ENCODE measurements at places on chromosomes 7 and 10.

GRCh38 chr10:62186999-62187675 is 81.5 kb downstream of the RTKN2 start:
- DNase-seq: no peak
- no peaks in the 10 kb centered on the region for H3K4me1 ChIP-seq
- no peak overlapping the region for H3K27ac ChIP-seq
- no peak overlapping the region for H3K4me3 ChIP-seq

DNA sequence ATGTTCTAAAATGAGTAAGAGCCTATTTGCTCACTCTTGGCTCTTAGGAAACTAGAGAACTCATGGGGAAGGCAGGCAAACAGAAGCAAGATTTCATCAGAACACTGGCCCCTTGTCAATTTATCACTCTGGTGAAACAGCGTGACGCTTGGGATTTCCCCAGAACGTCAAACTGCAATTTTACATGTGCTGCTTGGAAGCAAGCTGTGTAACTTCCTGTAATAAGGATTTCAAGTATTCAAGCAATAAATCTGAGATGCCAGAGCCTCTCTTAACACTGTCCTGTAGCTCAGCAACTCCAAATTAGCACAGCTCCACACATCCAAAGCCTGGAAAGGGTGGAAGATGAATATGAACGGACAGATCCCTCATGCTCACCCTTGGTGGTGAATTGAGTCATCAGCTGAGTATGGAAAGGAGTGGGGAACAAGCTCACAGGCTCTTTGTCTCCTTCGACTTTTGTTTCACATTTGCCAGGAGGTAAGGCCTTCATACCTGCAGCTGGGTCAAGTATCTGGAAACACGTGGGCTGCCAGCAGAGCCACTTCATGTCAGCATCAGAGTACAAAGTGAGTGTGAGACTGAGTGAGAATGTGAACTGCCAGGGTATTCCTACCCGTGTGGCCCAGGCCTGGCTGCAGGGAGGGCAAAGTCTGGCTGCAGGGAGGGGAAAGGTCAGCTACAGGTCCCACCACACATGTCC is 140.4 kb upstream of the NAMPT start:
- DNase-seq: no peak
- H3K36me3 ChIP-seq: no peaks in the 10 kb centered on the region
- no peak overlapping the region for H3K27ac ChIP-seq
- no peak overlapping the region for H3K4me3 ChIP-seq

DNA sequence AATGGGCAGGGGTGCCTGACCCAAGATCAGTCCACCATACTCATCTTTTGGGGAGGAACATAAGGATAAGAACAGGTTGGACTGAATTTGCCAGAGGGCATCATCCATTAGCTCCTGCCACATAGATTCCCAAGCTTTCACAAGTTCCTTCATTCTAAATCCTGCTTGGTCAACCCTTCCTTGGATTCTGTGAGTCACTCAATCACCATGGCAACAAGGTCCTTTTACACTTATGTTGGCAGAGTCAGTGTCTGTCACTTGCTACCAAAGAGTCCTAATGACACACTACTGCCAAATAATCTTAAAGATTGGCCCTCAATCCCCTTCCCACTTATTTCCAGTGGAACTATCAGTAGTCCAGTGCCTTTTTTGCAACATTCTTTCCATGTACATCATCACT is 5.0 kb upstream of the LGI1 start:
- H3K36me3 ChIP-seq: no peaks in the 10 kb centered on the region
- no peak overlapping the region for H3K4me3 ChIP-seq
- no peaks in the 10 kb centered on the region for H3K27me3 ChIP-seq
- DNase-seq: no peak

DNA sequence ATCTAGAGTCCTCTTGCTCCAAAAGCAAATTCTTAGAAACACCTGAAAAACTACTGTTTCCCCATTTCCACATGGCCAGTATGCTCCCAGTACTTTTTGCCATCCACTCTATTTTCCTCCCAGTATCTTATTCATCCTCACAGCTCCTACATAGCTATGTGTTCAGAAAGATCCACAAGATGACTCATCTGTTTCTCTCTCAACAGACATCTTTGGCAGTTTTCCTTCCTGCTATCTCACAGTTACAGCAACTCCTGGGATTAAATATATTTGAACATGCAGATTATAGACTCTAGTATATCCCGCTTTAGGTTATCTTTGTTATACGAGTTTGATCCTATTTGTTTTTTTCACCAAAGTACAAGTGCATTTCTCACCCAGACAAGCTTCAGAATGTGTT is 675.6 kb upstream of the POT1 start:
- H3K27me3 ChIP-seq: no peaks in the 10 kb centered on the region
- no peaks in the 10 kb centered on the region for H3K36me3 ChIP-seq
- no peak for DNase-seq
- no peaks in the 10 kb centered on the region for H3K4me1 ChIP-seq

DNA sequence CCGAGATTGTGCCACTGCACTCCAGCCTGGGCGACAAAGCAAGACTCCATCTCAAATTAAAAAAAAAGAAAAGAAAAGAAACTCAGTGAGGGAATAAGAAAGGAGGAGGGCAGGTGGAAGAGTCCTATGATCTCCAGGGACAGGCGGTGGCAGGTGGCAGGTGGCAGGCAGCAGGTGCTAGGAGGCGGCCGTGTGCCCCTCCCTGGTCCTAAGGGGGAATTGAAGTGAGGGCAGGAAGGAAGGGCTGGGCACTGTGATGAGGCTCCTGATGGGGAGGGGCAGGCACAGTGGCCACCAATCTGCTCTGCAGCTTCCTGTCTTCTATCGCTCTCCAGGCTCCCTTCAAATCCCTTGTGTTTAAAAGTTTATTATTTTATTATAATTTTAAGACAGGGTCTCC is 41.2 kb upstream of the UBE3C start:
- no peaks in the 10 kb centered on the region for H3K4me1 ChIP-seq
- DNase-seq: no peak
- no peaks in the 10 kb centered on the region for H3K27me3 ChIP-seq
- no peak overlapping the region for H3K27ac ChIP-seq
- no peaks in the 10 kb centered on the region for H3K36me3 ChIP-seq

DNA sequence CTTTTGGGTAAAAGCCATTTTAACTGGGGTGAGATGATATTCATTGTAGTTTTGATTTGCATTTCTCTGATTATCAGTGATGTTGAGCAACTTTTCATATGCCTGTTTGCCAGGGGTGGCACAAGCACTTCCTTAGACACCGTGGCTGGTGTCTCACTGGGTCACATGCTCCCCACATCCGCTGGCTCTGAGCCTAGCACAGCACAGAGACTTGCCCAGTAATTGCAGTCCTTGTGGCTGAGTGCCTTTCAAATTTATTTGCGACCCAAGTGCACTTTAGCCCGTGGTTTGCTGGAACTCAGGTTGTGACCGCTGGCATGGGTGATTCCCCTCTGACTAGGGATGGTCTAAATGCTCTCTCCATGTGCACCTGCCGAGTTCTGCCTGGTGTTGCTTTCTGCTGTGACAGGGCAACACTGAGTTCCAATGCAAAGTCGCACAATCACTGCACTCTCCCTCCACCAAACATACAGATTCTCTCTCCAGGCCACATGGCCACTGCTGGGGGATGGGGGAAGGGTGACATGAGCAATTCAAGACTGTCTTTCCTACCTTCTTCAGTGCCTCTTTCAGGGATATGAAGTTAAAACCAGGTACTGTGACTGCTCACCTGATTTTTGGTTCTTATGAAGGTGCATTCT is 66.5 kb downstream of the ZNF277 start:
- H3K4me1 ChIP-seq: peaks cover 4% of the 10 kb centered on the region
- H3K36me3 ChIP-seq: no peaks in the 10 kb centered on the region
- no peak for DNase-seq

- no peaks in the 10 kb centered on the region for H3K36me3 ChIP-seq
- H3K4me1 ChIP-seq: no peaks in the 10 kb centered on the region
- no peak overlapping the region for H3K27ac ChIP-seq
- H3K4me3 ChIP-seq: no peak overlapping the region
- DNase-seq: no peak
- no peaks in the 10 kb centered on the region for H3K27me3 ChIP-seq
Observed at GRCh38 chr10:6516281-6516928, 63.7 kb downstream of the PRKCQ start.

DNA sequence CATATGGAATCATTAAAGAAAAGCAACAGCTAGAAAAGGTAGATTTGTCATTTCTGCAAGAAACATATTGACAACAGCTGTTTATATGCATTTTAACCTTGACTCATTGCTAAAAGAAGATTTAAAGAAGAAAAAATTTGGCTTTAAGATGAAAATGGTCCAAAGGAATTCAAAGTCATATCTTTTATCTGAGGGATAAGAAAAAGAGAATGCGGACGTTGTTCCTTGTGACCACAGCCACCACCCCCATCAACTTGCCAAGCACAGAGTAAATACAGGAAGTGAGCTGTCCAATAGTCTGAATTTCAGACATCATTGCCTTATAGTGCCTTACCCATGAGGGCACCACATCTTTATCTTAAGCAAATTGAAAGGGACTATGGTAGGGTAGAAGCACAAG is 7.3 kb upstream of the CRPPA start:
- no peaks in the 10 kb centered on the region for H3K36me3 ChIP-seq
- H3K4me1 ChIP-seq: no peaks in the 10 kb centered on the region
- no peaks in the 10 kb centered on the region for H3K27me3 ChIP-seq
- DNase-seq: no peak
- no peak overlapping the region for H3K27ac ChIP-seq

DNA sequence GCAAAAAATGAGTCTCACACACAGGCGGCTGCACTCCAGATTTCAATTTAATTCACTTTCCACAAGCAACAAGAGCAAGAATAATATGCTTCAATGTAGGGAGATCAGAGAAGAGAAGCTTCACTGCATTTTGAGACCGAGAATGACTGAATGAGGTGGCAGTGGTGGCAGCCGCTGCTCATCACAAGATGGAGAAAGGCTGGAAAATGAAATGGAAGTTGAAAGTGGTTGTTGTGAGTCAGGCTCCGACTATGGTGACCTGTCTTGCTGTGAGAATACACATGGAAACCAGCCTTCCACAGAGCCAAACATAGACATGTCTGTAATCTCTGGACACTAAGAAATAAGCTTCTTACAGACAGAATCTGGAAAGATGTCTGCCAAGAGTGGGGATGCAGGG is 499.6 kb upstream of the LRRN3 start:
- no peaks in the 10 kb centered on the region for H3K4me1 ChIP-seq
- H3K27ac ChIP-seq: no peak overlapping the region
- no peak for DNase-seq
- H3K36me3 ChIP-seq: no peaks in the 10 kb centered on the region
- no peak overlapping the region for H3K4me3 ChIP-seq

DNA sequence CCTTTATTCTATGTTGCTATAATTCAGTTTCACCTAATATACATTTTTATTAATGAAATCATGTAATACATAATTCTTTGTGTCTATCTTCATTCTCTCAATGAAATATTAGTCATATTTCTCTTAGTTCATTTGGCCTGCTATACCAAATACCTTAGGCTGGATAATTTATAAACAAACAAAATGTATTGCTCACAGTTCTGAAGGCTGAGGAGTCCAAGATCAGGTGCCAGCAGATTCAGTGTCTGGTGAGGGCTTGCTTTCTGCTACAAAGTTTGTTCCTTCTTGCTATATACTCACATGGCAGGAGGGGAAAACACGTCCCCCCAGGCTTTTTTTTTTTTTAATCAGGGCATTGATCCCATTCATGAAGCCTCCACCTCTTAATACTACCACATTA is 143.4 kb upstream of the GRB10 start:
- no peaks in the 10 kb centered on the region for H3K27me3 ChIP-seq
- DNase-seq: no peak
- H3K4me1 ChIP-seq: no peaks in the 10 kb centered on the region
- H3K27ac ChIP-seq: no peak overlapping the region
- no peak overlapping the region for H3K4me3 ChIP-seq

GRCh38 chr10:109457302-109457638 is 466.0 kb downstream of the XPNPEP1 start:
- no peaks in the 10 kb centered on the region for H3K4me1 ChIP-seq
- no peak overlapping the region for H3K27ac ChIP-seq
- H3K4me3 ChIP-seq: peak overlapping the region; percentile 36
- no peaks in the 10 kb centered on the region for H3K36me3 ChIP-seq

DNA sequence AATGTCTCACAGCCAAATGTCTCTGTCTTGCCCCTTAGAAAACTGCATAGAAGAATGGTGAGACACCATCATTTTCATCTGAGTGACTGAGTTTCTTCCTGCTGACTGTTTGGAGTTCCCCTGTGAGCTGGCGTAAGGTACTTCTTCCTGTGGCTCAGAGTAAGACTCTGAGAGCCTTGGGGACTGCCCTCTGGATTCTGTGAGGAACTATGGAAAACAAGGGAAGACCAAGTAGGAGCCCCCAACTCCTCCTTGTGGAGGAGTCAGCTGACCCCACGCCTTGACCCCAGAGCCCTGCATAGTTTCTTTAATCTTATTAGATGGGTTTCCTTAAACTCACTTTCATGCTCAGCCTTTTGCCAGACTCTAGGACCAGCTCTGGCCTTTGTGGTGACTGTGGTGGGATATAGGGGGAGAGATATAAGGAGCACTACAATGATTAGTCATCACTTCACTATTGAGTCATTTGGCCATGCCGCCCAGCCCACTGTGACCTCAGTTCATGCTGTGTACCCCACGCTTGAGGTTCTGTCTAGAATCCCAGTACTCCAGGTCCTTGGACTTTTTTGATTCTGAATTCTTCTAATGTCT is 51.8 kb upstream of the FAM133B start:
- H3K27ac ChIP-seq: no peak overlapping the region
- H3K27me3 ChIP-seq: no peaks in the 10 kb centered on the region
- no peaks in the 10 kb centered on the region for H3K36me3 ChIP-seq
- DNase-seq: no peak
- no peaks in the 10 kb centered on the region for H3K4me1 ChIP-seq

- H3K4me3 ChIP-seq: no peak overlapping the region
- 0 out of 2 replicates have a peak, but pooled peaks cover 8% of the 10 kb centered on the region for H3K36me3 ChIP-seq
- H3K27ac ChIP-seq: no peak overlapping the region
- H3K27me3 ChIP-seq: no peaks in the 10 kb centered on the region
Observed at GRCh38 chr7:151373599-151373998, 32.0 kb downstream of the NUB1 start.

DNA sequence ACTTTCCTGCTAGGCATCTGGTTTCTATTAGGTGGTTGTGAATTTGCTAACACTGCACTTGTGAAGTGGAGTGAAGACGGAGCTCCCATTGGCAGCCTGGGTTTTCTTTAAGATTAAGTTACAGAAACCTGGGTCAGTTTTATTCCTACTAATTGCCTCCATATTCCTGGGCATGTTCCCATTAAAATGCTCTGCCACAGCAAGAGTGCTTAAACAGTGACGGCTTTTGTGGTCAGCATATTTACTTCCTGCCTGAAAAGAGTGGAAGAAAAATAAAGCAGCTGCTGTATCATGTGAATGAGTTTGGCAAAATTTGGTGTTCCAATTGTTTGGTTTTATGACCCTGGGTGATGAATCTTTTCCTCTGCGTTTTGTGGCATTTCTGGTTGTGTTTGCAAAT is 96.9 kb upstream of the PLXDC2 start:
- no peak for DNase-seq
- no peak overlapping the region for H3K4me3 ChIP-seq
- H3K36me3 ChIP-seq: no peaks in the 10 kb centered on the region
- no peaks in the 10 kb centered on the region for H3K27me3 ChIP-seq
- H3K4me1 ChIP-seq: no peaks in the 10 kb centered on the region

All from iPS DF 6.9 (cell line).